ENCODE measurements at places on chromosomes 1 and 21. TPM values are rescaled to one million over a fixed set of nuclear protein-coding genes. Genes with fewer than 3 reads are reported as not detected.

DNA sequence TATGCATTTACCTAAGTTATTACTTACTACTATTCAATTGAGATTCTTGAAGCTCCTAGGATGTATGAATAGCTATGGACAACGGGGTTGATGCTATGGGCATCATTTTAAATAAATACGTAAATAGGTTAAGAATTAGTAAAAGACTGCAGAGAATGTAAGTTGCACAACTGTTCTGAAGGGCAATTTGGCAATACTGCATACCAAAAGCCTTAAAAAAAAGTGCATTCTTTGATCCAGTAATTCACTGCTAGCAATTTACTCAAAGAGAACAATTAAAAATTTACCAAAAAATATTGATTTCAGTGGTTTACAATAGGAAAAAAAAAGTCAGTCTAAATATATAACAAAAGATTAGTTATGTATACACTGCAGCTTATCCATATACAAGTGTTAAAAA, 3.5 kb downstream of the ARPC5 start:
- H3K4me1 ChIP-seq: no peaks in the 10 kb centered on the region
- no peak for DNase-seq
- H3K27me3 ChIP-seq: no peaks in the 10 kb centered on the region
- H3K27ac ChIP-seq: peak overlapping the region; percentile 98
- peak overlapping the region; percentile 96 for H3K4me3 ChIP-seq
- H3K36me3 ChIP-seq: no peaks in the 10 kb centered on the region

DNA sequence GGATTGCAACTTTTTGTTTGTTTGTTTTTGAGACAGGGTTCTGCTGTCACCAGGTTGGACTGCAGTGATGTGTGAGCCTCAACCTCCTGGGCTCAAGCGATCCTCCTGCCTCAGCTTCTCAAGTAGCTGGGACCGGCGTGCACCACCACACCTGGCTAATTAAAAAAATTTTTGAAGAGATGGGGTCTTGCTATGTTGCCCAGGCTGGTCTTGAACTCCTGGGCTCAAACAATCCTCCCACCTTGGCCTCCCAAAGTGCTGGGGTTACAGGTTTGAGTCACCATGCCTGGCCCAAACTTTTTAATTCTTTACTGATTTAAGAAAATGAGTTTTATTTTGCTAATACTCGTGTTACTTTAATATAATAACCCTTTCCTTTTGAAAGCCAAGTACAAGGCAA, 31.5 kb upstream of the SERPINC1 start:
- H3K27me3 ChIP-seq: no peaks in the 10 kb centered on the region
- H3K36me3 ChIP-seq: peaks cover 96% of the 10 kb centered on the region
- no peaks in the 10 kb centered on the region for H3K4me1 ChIP-seq
- H3K4me3 ChIP-seq: no peak overlapping the region

GRCh38 chr1:230641346-230641745, 935 bp upstream of the COG2 start:
- DNase-seq: no peak
- H3K27me3 ChIP-seq: peaks cover 9% of the 10 kb centered on the region
- no peak overlapping the region for H3K27ac ChIP-seq
- no peak overlapping the region for H3K4me3 ChIP-seq

DNA sequence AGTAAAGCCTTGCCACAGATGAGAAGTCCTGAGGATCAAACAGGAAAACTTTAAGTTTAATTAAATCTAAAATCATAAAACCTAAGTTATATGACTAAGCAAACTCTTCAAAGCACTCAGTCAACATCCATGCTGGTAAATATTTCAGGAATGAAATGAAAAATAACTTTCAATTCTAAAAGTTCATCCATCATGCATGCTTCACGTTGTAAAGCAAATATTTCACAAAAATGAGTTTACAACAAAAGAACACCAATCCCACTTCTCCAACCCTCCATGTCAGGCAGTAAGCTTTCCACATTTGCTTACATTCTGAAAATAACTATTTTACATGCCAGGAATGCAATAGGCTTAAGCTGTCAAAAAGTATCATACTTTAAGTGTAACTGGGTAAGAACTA, 16.8 kb downstream of the APP start:
- no peaks in the 10 kb centered on the region for H3K36me3 ChIP-seq
- no peaks in the 10 kb centered on the region for H3K27me3 ChIP-seq
- H3K27ac ChIP-seq: no peak overlapping the region
- DNase-seq: no peak

DNA sequence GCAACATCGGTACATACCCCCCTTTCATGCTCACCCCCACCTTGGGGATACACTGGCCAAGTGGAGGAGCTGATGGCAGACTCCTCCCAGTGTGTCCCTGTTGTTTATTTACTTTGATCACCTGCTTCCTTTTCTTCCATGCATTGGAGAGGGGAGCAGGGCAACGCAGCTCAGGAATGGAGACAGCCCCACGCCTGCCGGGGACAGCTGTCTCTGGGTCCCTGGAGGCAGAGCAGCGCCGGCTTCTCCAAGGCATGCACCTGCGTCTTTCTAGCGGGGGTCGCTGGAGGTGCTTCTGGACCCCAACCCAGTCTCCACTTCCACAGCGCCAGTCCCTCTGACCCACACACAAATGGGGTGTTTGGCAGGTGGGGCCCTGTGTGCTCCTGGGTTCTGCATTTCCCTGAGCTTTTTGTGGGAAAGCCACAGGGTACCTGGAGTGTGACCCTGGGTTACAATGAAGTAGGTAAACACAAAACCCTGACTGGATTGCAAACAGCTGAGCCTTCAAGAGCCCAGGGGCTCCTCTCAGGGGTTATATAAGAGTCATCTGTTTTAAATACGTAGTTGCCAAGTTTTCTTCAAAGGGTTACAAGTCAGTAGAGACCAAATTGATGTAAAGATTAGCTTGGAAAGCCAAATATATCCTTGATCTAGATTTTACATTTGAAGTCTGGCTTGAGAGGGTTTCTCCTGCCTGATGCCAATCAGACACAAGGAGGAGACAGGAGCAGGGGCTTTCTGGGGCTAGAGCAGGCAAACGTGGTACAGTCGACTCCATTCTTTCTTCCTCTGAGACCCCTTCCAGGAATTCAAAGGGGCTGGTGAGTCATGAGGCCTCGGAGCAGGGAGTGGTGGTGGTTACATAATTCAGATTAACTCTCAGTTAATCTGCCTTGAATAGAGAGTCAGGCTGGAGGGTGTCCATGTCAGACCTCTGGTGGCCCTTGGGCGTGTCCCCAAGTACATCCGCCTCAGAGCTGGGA, 4.5 kb downstream of the AJAP1 start:
- H3K27me3 ChIP-seq: peaks cover 18% of the 10 kb centered on the region
- no peak overlapping the region for H3K4me3 ChIP-seq
- H3K4me1 ChIP-seq: peaks cover 15% of the 10 kb centered on the region
- no peak overlapping the region for H3K27ac ChIP-seq
- no peaks in the 10 kb centered on the region for H3K36me3 ChIP-seq
- no peak for DNase-seq

- peak overlapping the region; percentile 13 for H3K4me3 ChIP-seq
- no peaks in the 10 kb centered on the region for H3K27me3 ChIP-seq
- no peaks in the 10 kb centered on the region for H3K36me3 ChIP-seq
- H3K4me1 ChIP-seq: no peaks in the 10 kb centered on the region
- H3K27ac ChIP-seq: peak overlapping the region; percentile 27
These were observed 232.9 kb upstream of the SGIP1 start for GRCh38 chr1:66300972-66301451.

DNA sequence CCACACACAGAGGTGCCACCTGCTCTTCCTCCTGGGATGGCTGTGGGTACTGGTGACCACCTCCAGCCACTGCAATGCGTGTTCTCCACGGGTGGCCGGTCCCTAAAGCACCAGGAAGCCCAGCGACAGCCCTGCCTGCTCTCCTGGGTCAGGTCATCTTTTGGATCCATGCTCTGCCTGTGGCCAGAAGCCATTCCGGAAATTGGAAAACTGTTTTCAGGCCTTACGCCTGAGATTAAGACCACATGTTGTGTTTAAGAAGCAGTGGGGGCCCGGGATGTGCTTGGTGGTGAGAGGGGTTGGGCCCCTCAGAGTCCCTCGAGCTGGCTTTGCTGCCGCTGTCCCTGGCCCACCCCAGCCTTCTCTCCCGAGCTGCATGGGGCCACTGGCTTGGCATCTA, 150.8 kb downstream of the PEX14 start:
- no peaks in the 10 kb centered on the region for H3K27me3 ChIP-seq
- peaks cover 21% of the 10 kb centered on the region for H3K4me1 ChIP-seq
- no peak overlapping the region for H3K27ac ChIP-seq
- DNase-seq: peak; percentile 52
- H3K36me3 ChIP-seq: peaks cover 28% of the 10 kb centered on the region
- no peak overlapping the region for H3K4me3 ChIP-seq

- H3K36me3 ChIP-seq: no peaks in the 10 kb centered on the region
- no peaks in the 10 kb centered on the region for H3K27me3 ChIP-seq
- H3K4me3 ChIP-seq: no peak overlapping the region
- no peak overlapping the region for H3K27ac ChIP-seq
- no peaks in the 10 kb centered on the region for H3K4me1 ChIP-seq
- no peak for DNase-seq
These were observed 27.7 kb upstream of the C1orf159 start for GRCh38 chr1:1143636-1144035.

- H3K27ac ChIP-seq: peak overlapping the region; percentile 45
- no peaks in the 10 kb centered on the region for H3K27me3 ChIP-seq
- no peak overlapping the region for H3K4me3 ChIP-seq
- DNase-seq: no peak
These were observed 31.3 kb downstream of the INKA2 start for GRCh38 chr1:111707906-111708305.

GRCh38 chr1:6424619-6425593, at the start of gene ESPN:
Gene ESPN, plus strand, starts transcription at chr1:6424776. Its CDS starts 180 bp downstream, at chr1:6424956.
- H3K27ac ChIP-seq: no peak within 1 kb of the TSS
- peaks cover 34% of the 10 kb centered on the region for H3K4me1 ChIP-seq
- no peak within 1 kb of the TSS for H3K4me3 ChIP-seq
- H3K36me3 ChIP-seq: no peaks in the 10 kb centered on the region
- H3K27me3 ChIP-seq: peaks cover 42% of the 10 kb centered on the region
- DNase-seq: no peak

DNA sequence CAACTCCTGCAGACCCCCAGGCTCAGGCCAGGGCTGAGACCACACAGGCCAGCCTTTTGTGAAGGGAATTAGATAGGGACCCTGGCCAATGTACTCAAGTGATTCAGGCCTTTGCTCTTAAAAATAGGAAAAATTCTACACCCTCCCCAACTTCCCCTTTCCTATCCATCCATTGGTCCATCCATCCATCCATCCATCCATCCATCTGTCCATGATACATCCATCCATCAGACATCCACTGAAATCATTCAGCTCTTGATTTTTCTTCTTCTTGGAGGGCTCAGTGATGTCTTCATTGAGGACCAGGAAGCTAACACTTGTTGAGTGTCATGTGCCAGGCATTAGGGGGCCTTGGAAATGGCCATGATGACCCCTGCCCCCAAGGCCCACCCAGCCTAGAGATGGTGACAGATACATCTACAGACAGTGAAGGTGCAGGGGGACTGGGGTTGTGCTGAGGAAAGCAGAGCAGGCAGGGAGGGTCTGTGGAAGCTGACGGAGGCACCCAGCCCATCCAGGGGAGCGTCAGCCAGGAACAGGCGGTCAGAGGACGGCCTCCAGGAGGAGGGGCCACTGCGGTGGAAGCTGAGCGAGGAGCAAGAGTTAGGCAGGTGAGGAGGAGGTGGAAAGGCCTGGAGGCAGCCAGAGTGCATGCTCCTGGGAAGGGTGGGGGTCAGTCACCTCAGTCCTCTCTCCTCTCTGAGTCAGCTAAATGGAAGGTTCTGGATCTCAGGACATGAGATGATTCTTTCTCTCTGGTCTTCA, 81.9 kb downstream of the EPHB2 start:
- no peak overlapping the region for H3K27ac ChIP-seq
- H3K4me1 ChIP-seq: peaks cover 19% of the 10 kb centered on the region
- no peak overlapping the region for H3K4me3 ChIP-seq
- DNase-seq: no peak

DNA sequence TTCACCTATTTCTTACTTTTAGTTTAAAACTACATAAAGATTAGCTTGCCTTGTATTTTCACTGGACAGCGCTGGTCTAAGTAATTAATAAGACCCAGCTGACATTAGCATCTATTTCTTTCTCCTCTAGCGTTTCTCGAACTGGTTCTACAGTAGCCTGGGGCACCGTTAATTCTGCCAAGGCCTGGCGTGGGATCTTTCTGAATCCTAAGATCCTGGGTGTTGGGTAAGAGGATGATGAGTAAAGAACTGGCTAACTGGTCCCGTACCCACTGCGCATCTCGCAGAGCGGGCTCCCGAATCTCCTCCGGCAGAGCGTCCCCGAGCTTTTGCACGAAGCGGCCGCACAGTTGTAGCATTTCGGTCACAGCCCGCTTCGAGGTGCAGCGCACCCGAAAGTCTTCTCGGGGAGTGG, 309 bp downstream of the NSL1 start:
- H3K4me1 ChIP-seq: peaks cover 41% of the 10 kb centered on the region
- no peaks in the 10 kb centered on the region for H3K27me3 ChIP-seq
- peak overlapping the region; percentile 69 for H3K4me3 ChIP-seq

DNA sequence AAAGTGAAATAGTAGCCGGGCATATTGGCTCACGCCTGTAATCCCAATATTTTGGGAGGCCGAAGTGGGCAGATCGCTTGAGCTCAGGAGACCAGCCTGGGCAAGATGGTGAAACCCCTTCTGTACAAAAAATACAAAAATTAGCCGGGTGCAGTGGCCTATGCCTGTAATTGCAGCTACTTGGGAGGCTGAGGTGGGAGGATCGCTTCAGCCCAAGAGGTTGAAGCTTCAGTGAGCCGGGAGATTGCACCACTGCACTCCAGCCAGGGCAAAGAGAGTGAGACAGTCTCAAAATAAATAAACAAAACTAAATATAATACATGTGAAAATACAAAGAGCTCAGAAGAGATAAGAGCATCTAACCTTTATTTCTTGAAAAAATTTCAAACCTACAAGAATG, 2.3 kb upstream of the MSTO1 start:
- no peaks in the 10 kb centered on the region for H3K27me3 ChIP-seq
- H3K4me1 ChIP-seq: no peaks in the 10 kb centered on the region
- no peak overlapping the region for H3K4me3 ChIP-seq

- H3K27me3 ChIP-seq: no peaks in the 10 kb centered on the region
- peaks cover 15% of the 10 kb centered on the region for H3K4me1 ChIP-seq
- H3K27ac ChIP-seq: peak overlapping the region; percentile 45
- H3K36me3 ChIP-seq: no peaks in the 10 kb centered on the region
- peak; percentile 71 for DNase-seq
These were observed 82.8 kb upstream of the KCNE2 start for GRCh38 chr21:34280959-34281358.

- no peaks in the 10 kb centered on the region for H3K27me3 ChIP-seq
- no peak overlapping the region for H3K4me3 ChIP-seq
- no peaks in the 10 kb centered on the region for H3K4me1 ChIP-seq
- DNase-seq: no peak
- no peak overlapping the region for H3K27ac ChIP-seq
- no peaks in the 10 kb centered on the region for H3K36me3 ChIP-seq
These were observed 88.0 kb downstream of the NTNG1 start for GRCh38 chr1:107228704-107229371.

GRCh38 chr21:34793471-34793870, 124.7 kb downstream of the CLIC6 start:
- no peak overlapping the region for H3K4me3 ChIP-seq
- H3K27me3 ChIP-seq: no peaks in the 10 kb centered on the region
- no peak for DNase-seq
- H3K36me3 ChIP-seq: no peaks in the 10 kb centered on the region
- H3K27ac ChIP-seq: no peak overlapping the region

- no peaks in the 10 kb centered on the region for H3K36me3 ChIP-seq
- H3K4me1 ChIP-seq: no peaks in the 10 kb centered on the region
- H3K27ac ChIP-seq: peak overlapping the region; percentile 94
These were observed 4.5 kb downstream of the HSPB7 start for GRCh38 chr1:16013220-16013907.

S100A3 gene
- 1.4 TPM for polyA plus RNA-seq

RGSL1 gene
- polyA plus RNA-seq: not detected

S100A2 gene
- 1.8 TPM for polyA plus RNA-seq

PGLYRP3 gene
- polyA plus RNA-seq: not detected

RCAN3 gene
- 3.0 TPM for polyA plus RNA-seq

RIPPLY3 gene
- not detected for polyA plus RNA-seq

PGBD5 gene
- polyA plus RNA-seq: 1.9 TPM

PARS2 gene
- 6.0 TPM for polyA plus RNA-seq

BEND5 gene
- 1.6 TPM for polyA plus RNA-seq
